ENCODE measurements at places on chromosomes 12 and 14. TPM values are rescaled to one million over a fixed set of nuclear protein-coding genes. Genes with fewer than 3 reads are reported as not detected.

DNA sequence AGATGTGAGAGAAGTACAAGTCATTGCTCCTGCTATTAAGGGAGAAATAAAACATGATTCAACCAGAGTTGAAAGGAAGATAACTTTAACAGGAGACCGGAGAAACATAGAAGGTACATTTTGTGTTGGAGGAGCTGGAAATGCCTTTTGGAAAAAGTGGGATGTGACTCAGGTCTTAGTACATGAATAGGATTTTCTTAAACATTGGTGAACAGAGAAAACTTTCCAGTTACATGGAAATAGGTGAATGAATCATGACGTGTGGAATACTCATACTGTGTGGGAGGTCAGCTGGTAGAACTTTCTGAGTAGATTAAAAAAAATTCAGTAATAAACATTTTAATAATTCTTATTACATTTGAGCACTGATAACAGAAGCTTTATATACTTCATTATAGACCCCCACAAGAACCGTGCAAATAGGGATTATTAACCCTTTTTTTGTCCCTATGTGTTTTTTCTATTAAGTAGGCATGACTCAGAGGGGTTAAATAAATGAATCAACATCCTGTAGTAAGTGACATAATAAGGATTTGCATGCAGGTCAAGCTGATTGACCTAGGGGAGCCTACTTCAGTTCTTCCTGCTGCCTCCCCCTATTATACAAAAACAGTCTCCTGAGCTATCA, 710.5 kb downstream of the NOVA1 start:
- no peak for ATAC-seq

DNA sequence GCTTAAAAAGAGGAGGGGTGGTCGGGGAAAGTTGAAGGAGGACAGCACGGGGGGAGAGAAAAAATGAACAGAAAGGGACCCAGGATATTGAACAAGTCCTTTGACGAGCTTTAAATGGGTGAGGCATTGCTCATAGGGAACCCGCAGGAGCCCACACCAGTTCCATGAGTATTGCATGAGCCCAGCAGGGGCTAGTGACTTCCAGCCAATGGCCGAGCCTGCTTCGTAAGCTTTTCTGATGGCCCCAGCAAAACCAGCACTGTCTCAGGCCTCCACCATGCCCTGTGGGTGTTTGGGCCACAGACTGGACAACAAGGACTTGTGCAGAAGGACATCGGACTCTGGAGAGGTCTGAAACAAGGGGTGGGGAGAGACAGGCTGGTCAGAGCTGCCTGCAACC, 109.5 kb downstream of the ZFP36L1 start:
- no peak for ATAC-seq

GRCh38 chr14:103138301-103139131, 15.3 kb downstream of the TNFAIP2 start:
- peak; percentile 50 for ATAC-seq

DNA sequence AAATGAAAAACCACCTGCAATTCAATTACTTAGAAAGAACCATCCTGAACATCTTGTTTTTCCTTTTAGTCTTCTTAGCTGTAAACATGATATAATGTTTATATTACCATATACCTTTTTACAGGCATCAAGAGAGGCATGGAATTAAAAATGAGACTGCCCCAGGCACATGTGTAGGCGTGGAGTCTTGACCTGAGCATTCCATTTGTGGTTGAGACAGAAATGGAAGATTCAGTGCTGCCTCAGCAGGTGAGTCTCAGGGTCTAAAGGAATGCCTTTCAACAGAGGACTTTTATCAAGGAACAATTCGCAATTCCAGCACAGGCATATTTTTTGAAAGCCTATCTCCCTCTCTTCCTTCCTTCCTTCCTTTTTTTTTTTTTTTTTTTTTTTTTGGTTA, 8.0 kb upstream of the NANOGNB start:
- ATAC-seq: no peak

GRCh38 chr12:48973531-48973930, 2.0 kb upstream of the WNT10B start:
- ATAC-seq: no peak

GRCh38 chr12:19916196-19916753, 452.1 kb upstream of the PDE3A start:
- ATAC-seq: peak; percentile 32

DNA sequence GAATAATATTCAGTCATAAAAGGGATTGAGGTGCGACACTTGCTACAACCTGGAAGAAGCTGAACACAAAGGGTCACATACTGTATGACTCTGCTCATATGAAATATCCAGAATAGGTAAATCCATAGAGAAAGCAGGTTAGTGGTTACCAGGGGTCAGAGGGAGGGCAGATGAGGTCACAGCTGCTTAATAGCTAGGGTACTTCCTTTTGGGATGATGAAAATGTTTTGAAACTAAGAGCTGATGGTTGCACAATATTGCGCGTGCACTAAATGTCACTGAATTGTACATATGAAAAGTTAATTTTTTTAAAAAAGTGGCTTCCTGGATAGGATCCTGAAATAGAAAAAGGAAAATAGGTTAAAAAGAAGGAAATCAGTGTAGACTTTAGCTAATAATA, 23.8 kb downstream of the NEUROD4 start:
- no peak for ATAC-seq

DNA sequence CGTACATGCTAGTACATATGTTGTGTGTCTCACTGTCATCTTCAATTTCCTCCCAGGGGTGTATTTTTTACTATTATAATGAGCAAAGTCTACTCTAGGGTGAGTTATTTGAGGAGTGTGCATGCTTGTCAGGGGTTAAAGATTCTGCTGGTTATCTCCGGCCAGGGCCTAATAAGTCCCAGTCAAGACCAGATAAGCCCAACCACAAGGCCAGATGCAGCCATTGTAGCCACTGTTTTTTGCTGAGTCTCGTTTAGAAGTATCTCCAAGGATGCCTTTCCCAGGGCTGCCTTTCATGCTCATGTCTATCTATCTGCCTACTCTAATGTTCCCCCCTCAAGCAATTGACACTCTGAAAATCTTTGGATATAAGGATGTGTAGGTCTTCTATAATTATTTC, 300.5 kb downstream of the IPO8 start:
- no peak for ATAC-seq

- peak; percentile 41 for ATAC-seq
Observed at GRCh38 chr14:56145965-56146364, 27.8 kb downstream of the PELI2 start.

- no peak for ATAC-seq
Observed at GRCh38 chr14:72920008-72920407, 6.3 kb upstream of the DCAF4 start.

- ATAC-seq: no peak
Observed at GRCh38 chr12:113770389-113770865, 195.7 kb downstream of the RBM19 start.

GRCh38 chr14:36662258-36662542, 540 bp downstream of the PAX9 start:
- no peak for ATAC-seq

DNA sequence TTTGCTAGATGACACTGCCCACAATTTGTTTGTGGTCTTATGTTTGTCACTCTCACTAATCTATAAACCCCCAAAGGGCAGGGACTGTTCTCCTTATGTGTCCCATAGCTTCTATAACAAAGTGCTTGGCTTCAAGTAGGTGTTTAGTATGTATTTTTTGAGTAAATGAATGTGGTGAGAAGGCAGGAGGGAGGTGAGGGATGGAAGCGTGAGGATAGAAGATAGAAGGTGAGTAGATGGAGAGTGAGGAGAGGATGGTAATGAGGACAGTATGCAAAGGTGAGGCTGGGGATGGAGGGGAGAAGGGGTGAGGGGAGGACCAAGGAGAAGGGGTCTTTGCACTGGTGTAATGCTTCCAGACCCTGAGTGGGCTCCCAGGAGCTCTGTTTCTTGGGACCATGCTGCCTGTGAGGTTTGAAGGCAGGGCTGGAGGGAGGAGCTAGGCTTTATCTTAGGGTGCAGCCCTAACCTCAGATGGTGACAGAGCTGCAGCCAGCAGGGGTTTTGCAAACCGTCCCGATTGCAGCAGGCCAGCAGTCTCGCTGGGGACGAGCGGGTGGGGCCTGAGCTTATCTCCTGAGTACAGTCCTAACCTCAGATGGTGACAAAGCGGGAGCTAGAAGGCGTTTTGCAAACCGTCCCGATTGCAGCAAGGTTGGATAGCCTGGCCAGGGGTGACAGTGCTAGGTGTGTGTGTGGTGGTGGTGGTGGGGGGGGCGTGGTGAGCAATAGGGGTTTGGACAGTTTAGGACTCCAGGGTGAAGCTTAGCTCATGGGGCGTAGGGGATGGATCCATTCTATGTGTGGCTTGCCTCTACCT, 6.5 kb downstream of the CEBPE start:
- no peak for ATAC-seq

DNA sequence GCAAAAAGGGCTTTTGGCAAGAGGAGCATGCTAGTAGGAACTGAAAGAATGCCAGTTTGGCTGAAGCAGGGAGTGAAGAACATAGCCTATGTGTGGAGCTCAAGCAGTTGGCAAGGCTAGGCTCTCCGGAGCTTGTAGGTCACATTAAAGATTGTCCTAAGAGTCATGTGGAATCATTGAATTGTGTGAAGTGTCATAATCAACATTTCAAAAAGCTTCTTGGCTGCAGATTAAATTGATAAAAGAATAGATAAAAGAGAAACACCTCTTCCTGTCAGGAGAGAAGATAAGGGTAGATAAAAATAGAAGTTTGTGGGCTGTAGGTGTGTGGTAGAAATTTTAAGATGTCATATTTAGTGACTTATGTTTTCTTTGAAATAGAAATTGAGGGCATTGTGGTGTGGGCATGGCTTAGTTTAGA, 36.1 kb downstream of the CPSF6 start:
- no peak for ATAC-seq

- no peak for ATAC-seq
Observed at GRCh38 chr12:54495327-54495726, 2.2 kb upstream of the NCKAP1L start.

GRCh38 chr14:39763402-39763890, 331.2 kb upstream of the FBXO33 start:
- ATAC-seq: no peak

DNA sequence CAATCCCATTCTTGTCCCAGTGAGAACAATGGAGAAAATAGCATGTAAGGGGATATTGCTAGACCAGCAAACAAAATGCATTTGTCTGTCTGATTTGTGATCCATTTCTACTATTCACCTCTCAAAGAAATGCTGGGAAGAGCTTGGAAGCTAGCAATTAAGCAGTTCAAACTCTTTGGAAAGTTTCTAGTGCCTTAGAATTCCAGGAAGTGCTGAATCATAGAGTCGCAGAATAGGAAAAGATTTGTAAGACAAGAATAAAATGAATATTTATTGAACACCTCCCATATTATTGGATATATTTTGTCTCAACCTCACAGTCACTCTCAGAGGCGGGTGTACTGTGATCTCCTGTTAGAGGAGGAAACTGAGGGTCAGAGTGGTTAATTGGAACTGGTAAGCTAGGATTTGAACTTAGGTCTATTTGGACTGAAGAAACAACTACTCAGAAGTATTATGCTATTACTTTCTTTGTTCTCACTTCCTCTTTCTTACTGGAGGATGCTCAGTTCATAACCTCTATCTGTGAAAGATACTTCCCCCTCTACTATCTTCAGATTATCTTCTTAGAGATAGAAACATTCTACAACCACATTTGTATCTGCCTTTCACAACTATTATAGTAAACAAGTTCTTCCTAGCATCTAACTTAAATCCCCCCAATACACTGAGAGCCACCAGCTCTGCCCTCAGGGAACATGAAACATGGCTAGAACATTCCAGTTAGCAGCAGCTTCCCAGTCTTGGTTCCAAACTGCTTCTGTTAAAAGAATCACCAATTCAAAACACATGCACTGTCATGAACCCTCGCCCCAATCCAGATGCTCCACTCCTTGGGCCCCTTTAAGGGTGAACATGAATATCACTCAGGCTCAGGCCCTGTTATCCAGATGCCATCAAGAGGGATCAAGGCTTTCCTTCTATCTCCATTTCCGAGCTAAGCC, 64.2 kb downstream of the DRAM1 start:
- no peak for ATAC-seq

- no peak for ATAC-seq
Observed at GRCh38 chr14:32470161-32470715, 141.1 kb downstream of the AKAP6 start.

DNA sequence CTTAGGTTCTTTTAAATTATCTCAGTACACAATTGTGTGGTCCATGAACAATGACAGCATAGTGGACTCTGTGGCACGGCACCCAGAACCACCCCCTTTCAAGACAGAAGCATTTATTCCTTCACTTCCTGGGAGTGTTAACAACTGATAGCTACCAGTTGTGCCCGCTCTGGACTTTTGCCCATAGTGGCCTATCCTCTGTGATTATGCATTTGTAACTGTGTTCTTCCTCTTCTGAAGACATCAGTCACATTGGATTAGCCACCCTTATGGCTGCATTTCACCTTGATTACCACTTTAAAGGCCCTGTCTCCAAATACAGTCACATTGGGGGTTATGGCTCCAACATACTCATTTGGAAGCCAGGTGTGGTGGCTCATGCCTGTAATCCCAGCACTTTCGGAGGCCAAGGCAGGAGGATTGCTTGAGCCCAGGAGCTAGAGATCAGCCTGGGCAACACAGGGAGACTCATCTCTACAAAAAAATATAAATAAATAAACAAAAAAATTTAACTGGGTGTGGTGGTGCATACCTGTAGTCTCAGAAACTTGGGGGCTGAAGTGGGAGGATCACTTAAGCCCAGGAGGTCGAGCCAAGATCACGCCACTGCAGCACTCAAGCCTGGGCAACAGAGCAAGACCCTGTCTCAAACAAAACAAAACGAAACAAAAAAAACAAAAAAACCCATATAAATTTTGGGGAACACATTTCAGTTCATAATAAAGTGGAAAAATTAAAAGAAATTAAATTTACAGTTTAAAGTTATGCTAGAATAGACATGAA, 27.6 kb upstream of the PHC1 start:
- no peak for ATAC-seq

- no peak for ATAC-seq
Observed at GRCh38 chr14:35879151-35879648, 53.1 kb downstream of the BRMS1L start.

GRCh38 chr12:81874586-81874985, 115.4 kb upstream of the PPFIA2 start:
- no peak for ATAC-seq

DNA sequence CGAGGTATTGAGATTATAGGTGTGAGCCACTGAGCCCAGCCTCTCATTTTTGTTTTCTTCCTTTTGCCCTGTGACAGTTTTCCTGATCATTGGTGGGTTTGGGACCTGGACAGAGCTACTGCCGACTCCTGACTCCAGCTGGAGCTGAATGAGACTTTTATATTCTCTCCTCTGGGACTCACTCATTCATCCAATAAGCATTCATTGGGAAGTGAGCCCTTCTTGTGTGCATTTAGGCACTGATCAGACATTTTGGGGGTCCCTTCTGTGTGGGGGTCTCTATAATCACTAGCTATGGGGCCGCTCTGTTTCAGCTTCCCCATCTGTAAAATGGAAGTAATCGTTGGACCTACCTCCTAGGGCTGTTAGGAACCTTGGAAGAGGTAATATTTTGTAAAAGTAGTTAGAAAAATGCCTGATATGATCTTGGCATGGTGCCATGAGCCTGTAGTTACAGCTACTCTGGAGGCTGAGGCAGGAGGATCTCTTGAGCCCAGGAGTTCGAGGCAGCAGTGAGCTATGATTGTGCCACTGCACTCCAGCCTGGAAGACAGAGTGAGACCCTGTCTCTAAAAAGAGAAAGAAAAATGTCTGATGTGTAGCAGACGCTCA, 7.2 kb downstream of the SH2B3 start:
- no peak for ATAC-seq

A2M gene
- 0.12 TPM for total RNA-seq

PLXNC1 gene
- total RNA-seq: 2.9 TPM

AMHR2 gene
- total RNA-seq: 0.13 TPM

CBLN3 gene
- total RNA-seq: 3.2 TPM

MRPL52 gene
- 91.4 TPM for total RNA-seq

ERBB3 gene
- total RNA-seq: 6.9 TPM

PFDN5 gene
- total RNA-seq: 502 TPM

ESPL1 gene
- total RNA-seq: 0.56 TPM

ANO6 gene
- 64.7 TPM for total RNA-seq

MGAT4C gene
- total RNA-seq: 1.4 TPM
